Upper lobe of right lung (tissue), 1 donor: ENCODE measurements at places on chromosomes 2 and 18. TPM values are rescaled to one million over a fixed set of nuclear protein-coding genes. Genes with fewer than 3 reads are reported as not detected.

The ABCG5 gene
- not detected for total RNA-seq

The SP9 gene
- not detected for total RNA-seq

The PRSS56 gene
- total RNA-seq = not detected

The DUSP19 gene
- 3.0 TPM for total RNA-seq

The EGR4 gene
- total RNA-seq = not detected

The TUBA3E gene
- total RNA-seq = not detected

The UGT1A5 gene
- not detected for total RNA-seq

The SMAD2 gene
- total RNA-seq = 160 TPM

The COLEC11 gene
- 1.5 TPM for total RNA-seq

The IHH gene
- 0.69 TPM for total RNA-seq

The PARD3B gene
- 32.5 TPM for total RNA-seq

The SPDYA gene
- total RNA-seq = 1.5 TPM

The AKAIN1 gene
- total RNA-seq = not detected

The MYOM1 gene
- 2.5 TPM for total RNA-seq

The BUB1 gene
- total RNA-seq = 2.4 TPM

The ACTR2 gene
- total RNA-seq = 236 TPM

The MARCHF4 gene
- total RNA-seq = 0.09 TPM

The DTNA gene
- total RNA-seq = 21.8 TPM

The LONRF2 gene
- total RNA-seq = 4.2 TPM

The KIAA2012 gene
- total RNA-seq = not detected

The GAL3ST2 gene
- total RNA-seq = not detected

The BBS5 gene
- total RNA-seq = 6.0 TPM

The ST8SIA3 gene
- total RNA-seq = not detected

The UGT1A4 gene
- total RNA-seq = not detected

The ADAM23 gene
- 2.5 TPM for total RNA-seq
